ENCODE measurements at places on chromosomes 13 and 19.

GRCh38 chr19:658916-659839, 3.8 kb downstream of the RNF126 start:
- DNase-seq = no peak

DNA sequence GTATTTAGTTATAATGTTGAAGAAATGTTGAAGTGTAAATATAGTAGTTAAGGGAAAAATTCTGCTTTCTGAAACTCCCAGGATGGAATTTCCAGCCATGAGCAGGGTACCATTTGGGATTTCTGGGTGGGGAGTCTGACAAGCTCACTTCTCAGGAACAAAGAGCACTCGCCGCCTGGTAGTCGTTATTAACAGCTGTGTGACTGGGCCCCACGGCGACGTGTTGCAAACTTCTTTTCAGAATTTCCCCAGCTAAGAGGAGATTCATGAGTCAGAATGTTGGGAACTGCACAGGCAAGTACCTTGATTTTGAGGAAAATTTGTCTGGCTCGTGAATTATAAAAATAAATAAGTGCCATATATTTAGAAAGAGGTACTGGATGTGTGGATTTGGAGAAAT, 103.7 kb downstream of the LACC1 start:
- no peak for DNase-seq

- DNase-seq = peak; percentile 89
Measured at GRCh38 chr19:925087-925525, 729 bp upstream of the ARID3A start.

DNA sequence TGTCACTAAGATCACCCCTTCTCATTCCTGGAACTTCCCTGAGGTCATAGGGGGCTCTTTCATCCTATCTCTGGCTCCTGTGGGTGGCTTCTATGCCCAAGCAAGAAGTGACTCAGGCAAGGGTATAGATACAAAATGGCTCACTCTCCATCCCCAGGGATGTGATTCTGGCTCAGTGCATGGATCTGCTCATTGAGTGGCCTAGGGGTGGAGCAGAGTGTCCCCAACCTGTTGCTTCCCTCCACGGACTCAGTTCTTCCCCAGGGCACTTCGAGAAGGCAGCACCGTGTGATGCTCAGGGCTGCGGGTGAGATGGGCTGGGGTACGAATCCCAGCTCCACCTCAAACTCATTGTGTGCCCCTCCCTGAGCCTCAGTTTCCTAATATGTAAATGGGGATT, 136.4 kb downstream of the PTPRS start:
- no peak for DNase-seq

- DNase-seq = no peak
Measured at GRCh38 chr13:103243495-103243894, 177.3 kb upstream of the SLC10A2 start.

GRCh38 chr19:30546332-30546731, 174.1 kb downstream of the ZNF536 start:
- no peak for DNase-seq

DNA sequence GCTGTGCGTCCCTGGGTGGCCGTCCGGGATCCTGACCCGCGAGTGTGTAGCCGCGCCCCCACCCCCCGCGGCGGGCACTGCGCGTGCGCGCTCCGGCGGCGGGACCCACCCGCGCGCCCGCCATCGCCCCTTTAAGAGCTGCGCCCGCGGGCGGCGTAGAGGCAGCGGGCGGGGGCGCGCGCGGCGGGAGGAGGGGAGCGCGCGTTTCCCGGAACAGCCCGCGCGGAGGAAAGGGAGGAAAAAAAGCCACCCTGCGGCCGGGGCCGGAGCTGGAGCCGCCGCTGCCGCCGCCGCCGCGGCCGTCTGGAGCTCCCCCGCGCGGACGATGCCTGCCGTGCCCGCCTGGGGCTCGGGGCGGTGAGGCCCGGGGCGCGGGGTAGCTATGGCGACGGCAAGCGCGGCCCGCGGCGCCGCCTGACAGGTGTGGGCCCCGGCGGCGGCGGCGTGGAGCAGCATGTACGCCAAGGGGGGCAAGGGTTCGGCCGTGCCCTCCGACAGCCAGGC, at the start of gene SSBP4:
SSBP4 (plus strand) TSS at position 204 of the 504 bp plus-strand sequence; CDS start at position 455, 251 bp downstream.
- peak; percentile 93 for DNase-seq

GRCh38 chr13:84847107-84847506, 952.1 kb downstream of the SLITRK6 start:
- DNase-seq = no peak

- no peak for DNase-seq
Measured at GRCh38 chr13:25753976-25754375, 297.8 kb downstream of the SHISA2 start.

- no peak for DNase-seq
Measured at GRCh38 chr19:51323481-51324166, 12.2 kb downstream of the IGLON5 start.

DNA sequence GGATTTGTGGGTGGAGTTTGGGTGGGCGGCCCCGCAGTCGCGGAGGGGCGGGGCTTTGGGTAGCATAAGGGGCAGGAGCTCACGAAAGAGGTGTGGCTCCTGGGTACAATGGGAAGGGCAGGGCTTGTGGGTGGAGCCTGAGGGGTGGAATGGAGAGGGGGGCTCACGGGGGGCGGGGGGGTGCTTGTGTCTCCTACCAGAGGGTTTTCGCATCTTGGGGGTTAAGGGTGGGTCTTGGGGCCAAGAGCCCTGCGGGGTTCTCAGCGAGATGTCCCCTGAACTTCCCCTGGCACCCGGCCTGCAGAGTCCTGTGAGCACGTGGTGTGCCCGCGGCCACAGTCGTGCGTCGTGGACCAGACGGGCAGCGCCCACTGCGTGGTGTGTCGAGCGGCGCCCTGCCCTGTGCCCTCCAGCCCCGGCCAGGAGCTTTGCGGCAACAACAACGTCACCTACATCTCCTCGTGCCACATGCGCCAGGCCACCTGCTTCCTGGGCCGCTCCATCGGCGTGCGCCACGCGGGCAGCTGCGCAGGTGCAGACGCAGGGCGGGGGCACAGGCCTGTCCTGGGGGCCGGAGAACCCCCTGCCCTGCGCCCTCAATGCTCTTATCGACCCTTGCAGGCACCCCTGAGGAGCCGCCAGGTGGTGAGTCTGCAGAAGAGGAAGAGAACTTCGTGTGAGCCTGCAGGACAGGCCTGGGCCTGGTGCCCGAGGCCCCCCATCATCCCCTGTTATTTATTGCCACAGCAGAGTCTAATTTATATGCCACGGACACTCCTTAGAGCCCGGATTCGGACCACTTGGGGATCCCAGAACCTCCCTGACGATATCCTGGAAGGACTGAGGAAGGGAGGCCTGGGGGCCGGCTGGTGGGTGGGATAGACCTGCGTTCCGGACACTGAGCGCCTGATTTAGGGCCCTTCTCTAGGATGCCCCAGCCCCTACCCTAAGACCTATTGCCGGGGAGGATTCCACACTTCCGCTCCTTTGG, 5.1 kb downstream of the FSTL3 start:
- peak; percentile 89 for DNase-seq

- no peak for DNase-seq
Measured at GRCh38 chr13:78608688-78609463, 5.5 kb upstream of the POU4F1 start.
